Activated CD4-positive, alpha-beta T cell treated with anti-CD3 and anti-CD28 coated beads, Interleukin-2, amount 10 ng/mL, durations not matched to agents 7 days and 5 days (primary cell): ENCODE measurements at places on chromosomes 6 and 20. TPM values are rescaled to one million over a fixed set of nuclear protein-coding genes. Genes with fewer than 3 reads are reported as not detected.

The ETV7 gene
- total RNA-seq, result 15.3 TPM

The FBXO9 gene
- 72.9 TPM for total RNA-seq

GRCh38 chr6:168447700-168448099 lies 6.7 kb downstream of the SMOC2 start:
- DNase-seq, result no peak

DNA sequence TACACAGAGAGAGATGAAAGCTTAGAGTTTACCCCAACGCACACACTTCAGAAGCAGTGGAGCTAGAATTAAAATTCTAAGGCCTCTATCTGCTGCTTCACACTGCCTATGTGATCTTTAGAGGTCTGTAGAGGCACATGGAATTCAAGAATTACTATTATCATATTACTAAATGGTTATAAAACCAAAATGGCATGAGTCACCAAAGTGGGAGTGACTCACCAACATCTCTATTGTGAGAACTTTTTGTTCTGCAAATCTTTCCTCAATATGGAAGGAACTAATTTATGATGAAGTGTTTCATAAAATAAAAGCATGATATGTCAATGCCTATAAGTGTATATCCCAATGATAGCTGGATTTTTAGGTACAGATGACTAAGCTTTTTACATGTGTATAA lies 28.5 kb upstream of the TMEM244 start:
- no peak for DNase-seq
